ENCODE measurements at places on chromosomes 6 and 20. TPM values are rescaled to one million over a fixed set of nuclear protein-coding genes. Genes with fewer than 3 reads are reported as not detected.

The GHRH gene
- not detected for polyA plus RNA-seq

The DNAJC5 gene
- polyA plus RNA-seq, result 25.7 TPM

The BMP5 gene
- 2.7 TPM for polyA plus RNA-seq

- no peak for DNase-seq
Measured at GRCh38 chr20:49904440-49905214, 10.7 kb downstream of the SPATA2 start.

The HCRTR2 gene
- 0.19 TPM for polyA plus RNA-seq

DNA sequence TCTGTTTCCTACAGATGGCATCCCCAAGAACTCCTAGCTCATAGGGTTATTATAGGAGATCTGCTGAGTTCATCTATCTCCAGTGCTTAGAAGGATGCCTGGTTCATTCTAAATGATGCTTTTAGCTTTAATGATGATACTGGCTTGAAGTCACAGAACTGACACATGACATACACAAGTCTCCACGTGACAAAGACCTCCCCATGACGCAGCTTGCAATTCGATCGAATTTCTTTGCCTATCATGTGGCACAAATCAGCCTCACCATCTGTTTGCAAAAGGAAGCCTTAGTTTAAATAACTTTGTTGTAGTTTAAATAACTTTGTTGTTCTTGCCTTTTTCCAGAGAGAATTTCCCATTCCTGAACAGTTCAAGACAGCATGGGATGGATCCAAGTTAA, 44.1 kb upstream of the FAM8A1 start:
- DNase-seq, result no peak

DNA sequence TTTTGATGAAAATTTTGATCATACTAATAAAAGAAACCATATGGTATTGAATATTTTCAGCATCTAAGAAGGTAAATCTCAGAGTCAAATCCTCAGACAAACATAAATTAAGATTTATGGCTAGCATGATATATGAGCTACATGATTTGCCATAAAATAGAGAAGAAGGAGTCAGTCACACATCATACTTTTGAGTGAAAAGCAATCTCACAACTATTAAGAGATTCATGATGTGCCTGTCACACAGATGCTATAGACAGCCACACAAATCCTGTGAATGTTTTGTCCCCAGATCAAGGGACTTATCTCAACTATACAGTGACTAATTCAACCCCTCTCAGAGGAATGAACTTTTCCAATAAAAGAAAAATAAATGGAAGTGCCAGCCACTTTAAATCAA, 85.7 kb downstream of the BTBD9 start:
- DNase-seq, result no peak

- DNase-seq, result no peak
Measured at GRCh38 chr6:154649721-154650120, 83.5 kb upstream of the SCAF8 start.

The CCN5 gene
- 0.15 TPM for polyA plus RNA-seq

DNA sequence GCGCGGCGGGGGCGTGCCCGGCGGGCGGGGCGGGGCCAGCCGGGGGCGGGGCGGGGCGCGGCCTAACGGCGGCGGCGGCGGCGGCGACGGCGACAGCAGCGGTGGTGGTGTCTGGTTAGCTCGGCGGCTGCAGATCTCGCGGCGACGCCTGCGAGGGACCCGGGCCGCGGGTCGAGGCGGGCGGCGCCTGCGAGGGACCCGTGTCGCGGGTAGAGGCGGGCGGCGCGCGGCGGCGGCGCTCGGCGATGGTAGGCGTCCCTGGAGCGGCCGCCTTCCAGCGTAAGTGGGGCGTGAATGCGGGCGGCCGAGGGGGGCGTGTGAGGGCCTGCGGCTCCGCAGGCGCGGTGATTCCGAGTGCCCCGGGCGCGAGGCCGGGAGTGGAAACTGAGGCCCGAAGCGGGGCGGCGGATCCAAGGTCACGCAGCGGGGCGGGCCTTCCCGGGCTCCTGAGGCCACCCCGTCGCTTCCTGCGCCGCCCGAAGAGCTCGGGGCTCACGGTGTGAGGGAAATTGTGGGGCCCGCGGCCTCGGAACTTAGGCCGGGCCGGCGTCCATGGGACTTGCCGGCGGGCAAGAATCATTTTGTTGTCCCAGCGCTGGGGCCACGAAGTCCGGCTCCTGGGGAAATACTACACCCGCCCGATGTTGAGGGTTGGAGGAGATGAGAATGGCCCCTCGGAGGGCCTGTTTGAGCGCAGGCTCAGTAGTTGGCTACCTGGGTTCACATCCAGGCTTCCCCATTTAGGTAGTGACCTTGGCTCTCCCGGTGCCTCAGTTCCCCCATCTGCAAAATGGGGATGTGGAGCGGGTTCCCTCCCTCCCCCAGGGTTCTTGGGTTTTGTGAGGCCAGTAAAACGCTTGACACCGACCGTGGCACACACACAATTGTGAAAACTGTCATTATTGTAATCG, at the start of gene CBFA2T2:
Gene CBFA2T2 (plus strand): TSS at position 74 of the 911 bp plus-strand sequence. CDS start 172 bp downstream, at position 246.
- no peak for DNase-seq

The RAD21L1 gene
- not detected for polyA plus RNA-seq

- no peak for DNase-seq
Measured at GRCh38 chr6:138844192-138844591, 48.3 kb downstream of the ECT2L start.

The ULBP2 gene
- polyA plus RNA-seq, result 0.68 TPM

DNA sequence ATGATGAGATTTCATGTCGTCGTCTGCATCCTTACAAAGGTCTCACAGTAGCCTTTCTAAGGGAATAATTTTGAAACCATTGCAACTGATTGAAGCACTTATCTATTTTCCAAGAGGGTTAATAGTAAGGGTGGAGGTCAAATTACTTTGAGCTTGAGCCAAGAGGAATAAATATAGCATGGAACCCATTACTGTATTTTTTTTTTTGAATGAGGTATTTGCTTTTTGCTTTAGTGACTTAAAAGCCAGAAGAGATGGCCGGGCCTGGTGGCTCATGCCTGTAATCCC, 78.3 kb downstream of the SCAND1 start:
- DNase-seq, result no peak

GRCh38 chr6:971981-972640, 279.2 kb upstream of the EXOC2 start:
- no peak for DNase-seq

GRCh38 chr20:34946661-34947060, 8.9 kb downstream of the GSS start:
- DNase-seq, result no peak

GRCh38 chr6:100296810-100297544, 167.7 kb downstream of the SIM1 start:
- DNase-seq, result no peak

GRCh38 chr20:43825051-43825402, 89.6 kb upstream of the TOX2 start:
- DNase-seq, result no peak

GRCh38 chr6:610882-611281, 46.0 kb downstream of the HUS1B start:
- no peak for DNase-seq

- no peak for DNase-seq
Measured at GRCh38 chr6:156256161-156256560, 521.0 kb upstream of the ARID1B start.

The MUC21 gene
- polyA plus RNA-seq, result not detected
